Upper lobe of right lung (tissue), 1 donor: ENCODE measurements at places on chromosomes 3 and 15.

GRCh38 chr3:114420072-114420471, 126.2 kb downstream of the TIGIT start:
- H3K27ac ChIP-seq, result no peak overlapping the region
- H3K27me3 ChIP-seq, result no peaks in the 10 kb centered on the region
- H3K4me1 ChIP-seq, result peaks cover 18% of the 10 kb centered on the region

DNA sequence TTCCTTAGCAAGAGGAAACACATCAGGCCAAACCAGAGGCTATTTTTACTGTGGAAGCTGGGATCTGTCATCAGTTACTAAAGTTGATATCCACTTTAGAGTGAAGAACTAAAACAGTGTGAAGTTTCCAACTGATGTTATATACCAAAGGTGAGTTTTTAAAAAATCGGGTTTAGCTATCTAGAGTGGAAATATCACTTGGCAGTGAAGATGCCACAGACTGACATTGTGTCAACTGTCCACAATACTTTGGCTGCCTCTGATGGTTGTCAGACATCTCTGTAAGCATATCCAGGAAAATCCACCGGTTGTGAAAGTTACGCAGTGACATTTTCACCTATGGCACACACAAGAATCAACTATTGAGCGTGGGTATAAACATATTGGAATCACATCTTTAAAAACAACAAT, 9.2 kb downstream of the ZIC1 start:
- no peak overlapping the region for H3K27ac ChIP-seq
- H3K27me3 ChIP-seq, result peaks cover 98% of the 10 kb centered on the region
- no peak for DNase-seq
- peaks cover 8% of the 10 kb centered on the region for H3K4me1 ChIP-seq

DNA sequence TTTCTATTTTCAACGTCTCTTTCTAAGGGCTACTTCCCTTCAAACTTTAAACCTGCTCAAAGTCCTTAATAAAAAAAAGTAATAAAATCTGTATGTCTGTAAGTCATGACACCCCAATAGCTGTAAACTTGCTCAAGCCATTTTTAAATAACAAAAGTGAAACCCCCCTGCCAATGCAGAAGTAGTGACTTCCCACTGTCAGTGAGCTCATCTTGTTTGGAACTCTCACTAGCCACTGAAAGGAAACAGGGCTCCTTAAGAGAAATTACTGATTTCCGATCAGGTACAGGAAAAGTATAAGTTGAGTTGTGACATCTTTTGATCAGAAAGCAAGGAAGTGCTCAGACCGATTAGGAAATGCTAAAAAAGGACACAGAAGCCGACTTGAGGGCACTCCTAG, 27.6 kb upstream of the GPR171 start:
- no peaks in the 10 kb centered on the region for H3K36me3 ChIP-seq
- no peak for DNase-seq
- H3K4me3 ChIP-seq, result no peak overlapping the region
- H3K27ac ChIP-seq, result no peak overlapping the region
- no peaks in the 10 kb centered on the region for H3K4me1 ChIP-seq

DNA sequence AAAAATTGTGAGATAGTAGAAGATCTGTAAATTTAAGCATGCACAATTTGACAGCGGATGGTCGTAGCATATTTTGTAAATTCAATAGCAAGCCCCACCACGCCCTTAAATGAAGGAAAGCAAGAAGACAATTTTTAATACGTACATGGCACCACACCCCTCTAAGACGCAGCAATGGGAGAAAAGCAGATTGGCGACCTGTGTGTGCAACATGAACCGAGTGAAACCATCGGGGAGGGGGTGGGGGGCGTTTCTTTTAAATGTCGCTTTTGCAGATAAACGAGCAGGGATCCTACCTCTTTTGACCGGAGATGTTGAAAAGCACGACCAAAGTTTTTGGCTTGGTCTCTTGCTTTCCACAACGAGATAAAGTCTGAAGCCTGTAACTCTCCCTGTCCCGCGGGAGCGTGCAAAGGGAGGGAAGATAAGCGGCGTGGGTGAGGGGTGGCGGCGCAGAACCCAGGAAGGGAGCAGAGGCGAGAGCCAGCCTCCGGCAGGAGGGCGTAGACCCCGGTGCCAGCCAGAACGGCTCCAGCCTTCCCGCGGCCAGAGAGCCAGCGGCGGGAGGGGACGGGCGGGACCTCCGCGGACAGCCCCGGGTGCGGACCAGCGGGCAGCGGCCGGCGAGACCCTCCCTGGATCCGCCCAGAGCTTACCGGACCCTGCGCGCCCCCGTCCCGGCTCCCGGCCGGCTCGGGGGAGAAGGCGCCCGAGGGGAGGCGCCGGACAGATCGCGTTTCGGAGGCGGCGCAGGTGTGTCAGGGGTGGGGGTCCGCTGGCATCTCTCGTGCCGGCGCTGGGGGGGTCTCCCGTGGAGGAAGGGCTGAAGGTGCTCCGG, at the start of gene CHL1:
TSS of gene CHL1 (plus strand) at position 453 of the 838 bp plus-strand sequence. CDS start 123,014 bp downstream, outside the sequence.
- peak within 1 kb of the TSS; percentile 52 for H3K4me3 ChIP-seq
- DNase-seq, result peak; percentile 52
- H3K27ac ChIP-seq, result no peak within 1 kb of the TSS
- peaks cover 28% of the 10 kb centered on the region for H3K27me3 ChIP-seq
- no peaks in the 10 kb centered on the region for H3K4me1 ChIP-seq

GRCh38 chr3:177598097-177598833, 401.0 kb upstream of the TBL1XR1 start:
- no peak overlapping the region for H3K4me3 ChIP-seq
- peaks cover 57% of the 10 kb centered on the region for H3K4me1 ChIP-seq
- H3K36me3 ChIP-seq, result no peaks in the 10 kb centered on the region
- DNase-seq, result no peak
- H3K27ac ChIP-seq, result peak overlapping the region; percentile 45

DNA sequence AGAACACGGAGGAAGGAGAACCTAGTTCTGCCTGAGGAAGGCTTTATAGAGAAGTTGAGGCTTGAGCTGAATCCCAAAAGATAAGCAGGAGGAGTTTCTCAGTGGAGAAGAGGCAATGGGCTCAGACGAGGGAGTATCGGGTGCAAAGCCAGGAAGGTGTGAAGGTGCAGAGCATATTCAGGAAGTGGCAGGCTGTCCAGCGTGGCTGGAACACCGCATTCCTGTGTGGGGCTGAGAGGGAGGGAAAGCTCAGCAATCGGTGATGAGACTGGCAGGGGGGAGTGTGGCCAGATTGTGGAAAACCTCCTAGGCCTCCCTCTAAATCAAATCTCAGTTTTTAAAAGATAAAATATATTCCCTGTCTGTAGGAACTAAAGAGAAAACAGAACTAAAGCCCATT, 63.0 kb downstream of the ARHGAP31 start:
- no peaks in the 10 kb centered on the region for H3K27me3 ChIP-seq
- H3K27ac ChIP-seq, result no peak overlapping the region
- no peaks in the 10 kb centered on the region for H3K36me3 ChIP-seq
- peak overlapping the region; percentile 8 for H3K4me3 ChIP-seq
- DNase-seq, result peak; percentile 69

DNA sequence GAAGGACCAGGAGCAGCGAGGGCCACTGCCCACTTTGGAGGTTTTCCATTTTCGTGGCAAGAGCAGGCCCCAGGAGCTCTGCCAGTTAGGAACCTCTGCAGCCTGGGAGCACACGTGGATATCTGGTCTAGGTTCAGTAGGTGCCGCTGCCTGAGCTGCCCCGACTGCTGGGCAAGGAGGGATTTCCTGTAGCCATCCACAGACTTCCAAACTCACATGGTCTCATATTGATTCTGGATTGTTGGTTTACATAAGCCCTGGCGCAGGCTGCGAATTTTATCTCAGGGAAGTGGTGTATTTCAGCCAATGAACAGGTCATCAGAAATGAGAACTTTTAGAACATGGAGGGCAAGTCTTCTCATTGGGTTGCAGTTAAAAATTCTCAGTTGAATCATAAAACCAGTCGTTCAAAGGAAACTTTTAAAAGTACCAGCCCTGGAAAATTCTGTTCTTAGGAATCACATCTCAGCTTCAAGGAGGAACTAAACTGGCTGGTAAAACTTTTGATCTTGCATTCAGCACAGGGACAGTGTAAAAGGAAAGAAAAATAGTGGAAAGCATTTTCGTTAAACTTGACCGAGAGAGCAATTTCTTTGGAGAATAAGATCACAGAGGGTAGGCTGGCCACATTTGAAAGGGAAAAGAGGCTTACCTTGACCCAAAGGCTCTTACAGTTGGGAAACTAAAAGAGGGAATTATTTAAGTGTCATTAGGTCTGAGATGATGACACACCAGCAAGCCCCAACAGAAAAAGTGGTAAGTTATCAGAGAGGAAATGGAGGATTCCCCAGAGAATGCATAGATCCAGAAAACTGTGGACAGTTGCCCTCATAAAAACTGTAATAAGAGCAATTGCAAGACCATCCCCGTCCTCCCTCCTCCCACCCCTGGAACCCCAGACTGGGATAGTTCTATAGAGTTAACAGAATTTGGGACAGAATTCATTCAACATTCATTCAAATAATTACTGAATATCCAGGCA, 6.4 kb upstream of the RTP3 start:
- no peaks in the 10 kb centered on the region for H3K36me3 ChIP-seq
- no peaks in the 10 kb centered on the region for H3K27me3 ChIP-seq

- DNase-seq, result no peak
- H3K27me3 ChIP-seq, result no peaks in the 10 kb centered on the region
- no peak overlapping the region for H3K27ac ChIP-seq
- no peak overlapping the region for H3K4me3 ChIP-seq
- H3K4me1 ChIP-seq, result no peaks in the 10 kb centered on the region
Measured at GRCh38 chr3:64319391-64319790, 94.1 kb upstream of the PRICKLE2 start.
